CD4-positive, alpha-beta T cell treated with Interleukin-2 at 100 ng/mL for 4 hours (primary cell): ENCODE measurements at places on chromosomes 6 and 20.

GRCh38 chr20:63174309-63175037 lies 41.5 kb downstream of the YTHDF1 start:
- DNase-seq, result no peak

DNA sequence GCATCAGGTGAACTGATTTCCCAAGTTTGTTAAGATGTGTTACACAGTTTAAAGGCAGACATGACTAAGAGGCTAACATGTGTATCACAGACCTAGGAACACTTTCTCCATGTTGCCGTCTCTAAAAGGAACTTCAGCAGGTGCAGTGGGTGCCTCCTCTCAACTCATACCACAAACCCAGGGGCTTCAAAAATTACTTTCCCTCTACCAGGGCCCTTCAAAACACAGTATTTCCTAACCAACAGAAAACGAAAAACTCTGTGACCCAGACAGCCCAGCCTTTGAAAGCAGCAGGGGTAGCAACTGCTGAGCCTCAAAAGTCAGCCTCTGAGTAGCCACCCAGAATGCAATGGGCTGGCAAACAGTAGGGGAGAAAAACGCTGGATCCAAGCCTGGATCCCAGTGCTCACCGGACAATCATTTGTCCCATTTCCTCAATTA lies 28.5 kb downstream of the B4GALT5 start:
- no peak for DNase-seq

GRCh38 chr6:139965393-139965792 lies 590.9 kb upstream of the CITED2 start:
- DNase-seq, result no peak

DNA sequence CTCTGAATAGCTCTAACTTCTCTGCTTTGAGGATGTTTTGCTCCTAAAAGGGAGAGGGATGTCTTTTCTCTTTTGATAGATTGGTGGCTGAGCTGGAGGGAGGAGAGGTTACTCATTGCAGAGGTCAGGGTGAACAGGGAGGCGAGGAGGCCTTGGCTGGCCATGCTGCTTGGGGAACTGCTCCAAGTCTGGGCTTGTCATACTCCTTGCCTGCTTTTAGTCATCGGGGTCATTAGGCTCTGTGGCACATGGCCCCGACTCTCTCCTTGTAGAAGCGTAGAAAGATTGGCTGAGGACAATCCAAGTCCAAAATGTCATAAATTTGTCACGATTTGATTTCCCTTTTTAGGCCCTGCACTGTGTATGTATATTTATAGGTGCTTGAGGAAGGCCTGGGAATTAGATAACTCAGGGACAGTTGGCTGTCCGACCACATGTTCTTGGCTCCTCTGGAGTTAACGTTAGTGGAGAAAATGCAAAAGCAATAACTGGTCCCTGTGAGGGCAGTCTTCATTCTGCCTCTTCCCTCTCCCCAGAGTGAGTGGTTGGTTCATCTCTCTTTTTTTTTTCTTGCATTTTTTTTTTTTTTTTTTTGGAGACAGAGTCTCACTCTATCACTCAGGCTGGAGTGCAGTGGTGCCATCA lies 160.1 kb downstream of the SCP2D1 start:
- no peak for DNase-seq

DNA sequence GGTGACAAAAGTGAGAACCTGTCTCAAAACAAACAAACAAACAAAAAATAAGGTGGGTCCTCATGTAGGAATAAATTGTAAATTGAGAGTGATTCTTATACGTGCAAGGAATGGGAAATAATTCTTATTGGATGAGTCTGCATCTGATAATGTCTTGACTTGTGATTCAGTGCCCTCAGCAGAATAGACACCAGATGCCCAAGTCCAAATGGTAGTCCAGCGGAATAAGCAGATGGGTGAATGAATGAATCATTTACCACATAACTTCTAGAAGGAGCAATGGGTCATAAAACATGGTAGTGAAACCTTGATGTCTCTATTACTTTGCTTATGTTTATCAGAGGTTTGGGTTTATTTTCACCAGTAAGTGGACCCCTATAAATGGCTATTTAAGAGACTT lies 747.7 kb downstream of the PHF3 start:
- DNase-seq, result no peak

DNA sequence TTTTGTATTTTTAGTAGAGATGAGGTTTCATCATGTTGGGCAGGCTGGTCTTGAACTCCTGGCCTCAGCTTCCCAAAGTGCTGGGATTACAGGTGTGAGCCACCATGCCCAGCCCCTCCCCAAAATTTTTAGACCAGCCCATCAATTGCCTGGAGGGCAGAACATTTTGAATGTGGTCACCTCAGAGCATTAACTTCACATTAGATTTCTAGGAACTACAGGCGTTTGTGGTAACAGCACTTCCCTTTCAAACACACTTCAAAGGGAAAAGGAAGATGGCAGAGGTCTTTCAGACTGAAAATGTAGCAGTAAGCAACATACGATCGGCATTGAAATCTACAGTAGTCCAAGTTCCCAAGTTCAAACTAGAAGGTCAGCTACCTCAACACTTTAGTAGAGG lies 12.3 kb upstream of the SLA2 start:
- peak; percentile 57 for DNase-seq

DNA sequence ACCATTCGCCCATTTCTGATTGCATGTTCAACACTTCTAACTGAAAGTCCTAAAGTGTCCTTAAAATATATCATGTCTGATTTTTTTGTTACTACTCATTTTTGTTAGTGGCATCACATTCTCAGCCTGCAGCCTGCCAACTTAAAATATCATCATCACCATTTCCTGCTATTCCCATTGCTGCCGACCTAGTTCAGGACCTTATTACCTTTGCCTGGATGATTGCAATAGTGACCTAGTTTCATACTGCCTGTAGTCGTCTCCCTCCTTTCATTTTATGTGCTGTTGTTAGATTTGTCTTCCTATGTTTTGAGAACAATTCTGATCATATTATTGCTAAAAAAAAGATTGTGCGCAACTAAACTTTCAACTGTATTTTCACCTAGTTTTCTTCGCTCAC lies 6.2 kb downstream of the RWDD1 start:
- no peak for DNase-seq

DNA sequence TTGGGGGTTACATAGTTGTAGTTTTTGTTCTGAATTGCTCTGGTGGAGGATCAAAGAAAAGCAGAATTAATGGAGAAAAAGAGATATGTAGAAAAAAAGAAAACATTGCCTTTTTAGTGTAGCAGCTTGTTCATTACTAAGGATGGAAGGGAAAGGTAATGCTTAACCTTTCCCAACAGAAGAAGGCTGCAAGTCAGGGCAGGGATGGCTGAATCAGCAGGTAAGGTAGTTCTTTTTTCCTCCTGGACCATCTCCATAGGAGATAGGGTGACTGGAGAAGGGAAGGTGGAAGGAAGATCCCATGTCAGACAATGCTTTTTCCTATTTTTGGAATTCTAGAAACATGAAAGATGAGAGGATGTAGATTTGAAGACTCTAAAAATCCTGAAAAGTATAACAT lies 79.4 kb upstream of the SUPT3H start:
- no peak for DNase-seq

DNA sequence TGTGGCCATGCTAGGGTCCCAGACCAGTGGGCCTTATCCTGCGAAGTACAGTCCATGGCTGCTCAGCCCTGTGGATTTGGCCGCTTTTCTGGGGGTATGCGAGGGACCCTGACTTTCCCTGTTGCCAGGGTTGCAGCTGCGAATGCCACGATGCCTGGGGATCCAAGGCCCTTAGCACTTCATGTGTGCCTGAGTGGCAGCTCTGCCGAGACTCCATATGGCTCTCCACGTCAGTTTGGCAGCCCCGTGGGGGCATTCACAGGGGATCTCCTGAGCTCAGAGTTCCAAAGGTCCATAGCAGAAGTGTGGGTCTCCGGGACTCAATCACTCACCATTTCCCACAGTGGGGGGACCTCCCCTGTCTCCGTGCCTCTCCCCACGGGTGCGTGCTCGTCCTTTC lies 319.5 kb downstream of the DOK5 start:
- no peak for DNase-seq

- no peak for DNase-seq
Observed at GRCh38 chr6:136486357-136486756, 63.9 kb downstream of the MAP7 start.

- no peak for DNase-seq
Observed at GRCh38 chr20:57175397-57176010, 90.9 kb downstream of the BMP7 start.

DNA sequence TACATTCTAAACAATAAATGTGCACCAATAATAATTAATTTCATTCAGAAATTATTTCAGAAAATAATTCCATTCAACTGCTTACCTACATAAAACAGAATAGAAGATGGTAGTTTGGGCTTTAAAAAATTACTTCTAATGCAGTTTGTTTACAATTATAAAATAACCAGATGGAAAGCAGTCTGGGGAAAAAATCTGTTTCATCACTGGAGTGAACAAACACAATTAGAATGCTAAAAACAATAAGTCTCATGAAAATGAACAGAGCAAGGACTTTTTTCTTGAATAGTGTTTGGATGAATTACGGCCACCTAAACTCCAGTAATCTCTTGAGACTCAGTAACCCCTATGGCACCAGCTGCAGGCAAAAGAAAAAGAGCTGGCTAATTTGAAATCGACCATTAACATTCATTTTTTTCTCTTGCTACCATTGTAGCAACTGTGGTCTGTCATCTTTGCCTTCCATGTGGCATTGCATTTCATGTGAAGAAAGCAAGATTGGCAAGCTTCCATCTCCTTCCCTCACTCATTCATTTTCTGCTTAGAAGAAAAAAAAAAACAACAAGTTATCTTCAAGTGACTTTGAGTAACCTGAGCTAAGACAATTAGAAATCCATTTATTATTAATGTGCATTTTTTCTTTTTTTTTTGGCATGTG lies 88.4 kb upstream of the CEP85L start:
- no peak for DNase-seq

DNA sequence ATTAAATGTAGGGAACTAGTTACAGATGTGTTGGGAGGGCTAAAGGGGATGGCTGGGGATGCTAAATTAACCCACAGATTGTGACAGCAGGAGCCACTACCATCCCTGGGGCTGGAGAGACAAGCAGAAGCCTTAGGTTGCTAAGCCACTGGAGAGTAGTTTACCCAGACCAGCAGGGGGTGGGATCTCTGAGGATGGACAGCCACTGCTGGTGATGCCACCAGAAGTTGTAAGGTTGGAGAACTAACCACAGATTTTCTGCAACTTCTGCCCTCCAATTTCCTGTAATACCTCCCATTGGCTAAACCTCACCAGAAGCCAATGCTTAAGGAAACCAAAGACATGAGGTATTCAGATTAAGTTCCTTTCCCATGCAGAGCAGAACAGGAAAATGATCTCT lies 139.6 kb upstream of the NOX3 start:
- DNase-seq, result no peak

DNA sequence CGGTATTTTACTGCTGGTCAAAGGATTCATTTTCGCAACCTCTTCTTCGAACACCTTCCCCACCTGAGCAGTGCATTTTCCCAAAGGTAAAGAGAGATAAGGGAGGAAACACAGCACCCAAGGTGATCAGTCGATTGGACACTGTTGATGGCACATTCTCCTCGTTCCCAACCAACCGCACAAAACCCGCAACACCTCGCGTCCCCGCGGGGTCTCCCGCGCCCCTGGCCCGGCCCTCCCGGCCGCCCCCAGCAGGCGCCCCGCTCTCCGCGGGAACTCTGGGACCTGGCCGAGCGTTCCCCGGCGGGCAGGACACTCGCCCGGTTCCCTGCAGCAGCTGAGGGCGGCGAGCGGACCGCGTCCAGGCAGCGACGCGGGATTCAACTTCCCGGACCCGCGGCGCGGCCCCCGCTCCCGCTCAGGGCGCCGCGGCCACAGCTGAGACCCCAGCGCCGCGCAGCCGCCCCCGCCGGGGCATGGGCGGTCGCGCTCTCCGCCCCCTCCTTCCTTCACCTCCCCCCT lies 506 bp downstream of the RGS17 start:
- no peak for DNase-seq

DNA sequence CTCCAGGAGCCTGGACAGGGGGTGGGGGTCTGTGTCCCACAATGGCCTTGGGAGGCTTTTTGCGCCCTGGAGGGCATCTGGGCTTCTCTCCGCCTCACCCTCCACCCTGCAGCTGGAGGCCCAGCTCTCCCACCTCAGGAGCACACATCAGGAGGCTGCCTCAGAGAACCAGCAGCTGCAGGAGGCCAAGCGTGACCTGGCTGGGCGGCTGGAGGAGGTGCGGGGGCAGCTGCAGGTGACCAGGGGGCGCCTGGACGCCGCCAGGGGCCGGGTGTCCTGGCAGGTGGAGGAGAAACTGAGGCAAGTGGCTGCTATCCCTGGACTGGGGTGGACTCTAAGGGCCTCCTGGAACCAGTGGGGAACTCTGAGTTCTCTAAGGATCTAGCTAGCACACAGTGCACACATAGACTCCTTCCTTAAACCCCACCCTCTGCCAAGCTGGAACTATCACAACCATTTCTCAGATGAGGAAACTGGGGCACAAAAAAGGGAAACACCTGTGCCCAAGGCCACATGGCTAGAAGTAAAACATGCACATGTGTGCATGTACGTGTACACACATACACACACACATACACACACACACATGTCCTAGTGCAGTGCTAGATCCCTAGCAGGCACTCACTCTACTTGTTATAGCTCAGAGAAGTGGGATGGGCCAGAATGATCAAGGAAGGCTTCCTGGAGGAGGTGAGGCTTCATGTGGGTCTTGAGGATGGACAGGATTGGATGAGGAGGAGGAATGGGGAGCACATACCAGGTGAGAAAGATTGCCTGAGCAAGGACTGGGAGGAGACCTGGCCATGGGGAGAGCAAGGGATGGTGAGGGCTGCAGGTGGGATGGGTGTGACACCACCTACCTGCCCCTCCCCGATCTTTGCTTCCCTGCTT lies 22.9 kb downstream of the RAB44 start:
- no peak for DNase-seq

GRCh38 chr6:73585566-73586415 lies 65.0 kb upstream of the EEF1A1 start:
- DNase-seq, result peak; percentile 70

- no peak for DNase-seq
Observed at GRCh38 chr20:14707865-14708596, 370.6 kb upstream of the FLRT3 start.
